ENCODE measurements at places on chromosomes 2 and 18.

DNA sequence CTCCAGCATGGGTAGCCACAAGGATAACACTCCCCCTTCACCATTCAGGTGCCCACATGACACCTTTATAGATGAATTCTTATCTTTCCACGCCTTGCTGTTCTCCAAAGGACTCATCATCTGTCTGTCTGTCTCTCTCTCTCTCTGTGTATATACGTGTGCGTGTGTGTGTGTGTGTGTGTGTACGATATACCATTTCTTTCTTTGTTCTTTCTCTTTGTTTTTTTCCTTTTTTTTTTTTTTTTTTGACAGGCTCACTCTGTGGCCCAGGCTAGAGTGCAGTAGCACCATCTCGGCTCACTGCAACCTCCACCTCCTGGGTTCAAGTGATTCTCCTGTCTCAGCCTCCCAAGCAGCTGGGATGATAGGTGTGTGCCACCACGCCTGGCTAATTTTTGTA, 98.2 kb downstream of the DLGAP1 start:
- DNase-seq = no peak

GRCh38 chr2:84038866-84039265, 420.2 kb downstream of the SUCLG1 start:
- no peak for DNase-seq

DNA sequence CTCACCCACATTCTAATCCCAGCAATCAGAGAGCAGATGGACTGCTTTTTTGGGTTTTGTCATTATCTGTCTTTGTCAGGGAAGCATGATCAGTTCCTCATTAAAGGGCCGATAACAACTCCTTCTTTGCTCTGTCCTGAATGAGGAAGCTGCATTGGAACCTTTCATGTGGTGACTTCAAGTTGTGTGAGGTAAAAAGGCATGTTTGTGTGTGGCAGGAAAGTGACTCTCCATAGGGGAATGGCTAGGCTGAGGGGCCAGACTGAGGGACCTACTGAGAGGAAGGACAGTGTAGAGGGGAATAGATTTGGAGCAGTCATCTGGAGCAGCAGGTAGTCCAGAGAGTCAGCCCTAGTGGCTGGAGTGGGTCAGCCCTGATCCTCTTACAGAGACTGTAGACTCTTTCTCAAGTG, 23.6 kb upstream of the LRRTM1 start:
- DNase-seq = no peak

DNA sequence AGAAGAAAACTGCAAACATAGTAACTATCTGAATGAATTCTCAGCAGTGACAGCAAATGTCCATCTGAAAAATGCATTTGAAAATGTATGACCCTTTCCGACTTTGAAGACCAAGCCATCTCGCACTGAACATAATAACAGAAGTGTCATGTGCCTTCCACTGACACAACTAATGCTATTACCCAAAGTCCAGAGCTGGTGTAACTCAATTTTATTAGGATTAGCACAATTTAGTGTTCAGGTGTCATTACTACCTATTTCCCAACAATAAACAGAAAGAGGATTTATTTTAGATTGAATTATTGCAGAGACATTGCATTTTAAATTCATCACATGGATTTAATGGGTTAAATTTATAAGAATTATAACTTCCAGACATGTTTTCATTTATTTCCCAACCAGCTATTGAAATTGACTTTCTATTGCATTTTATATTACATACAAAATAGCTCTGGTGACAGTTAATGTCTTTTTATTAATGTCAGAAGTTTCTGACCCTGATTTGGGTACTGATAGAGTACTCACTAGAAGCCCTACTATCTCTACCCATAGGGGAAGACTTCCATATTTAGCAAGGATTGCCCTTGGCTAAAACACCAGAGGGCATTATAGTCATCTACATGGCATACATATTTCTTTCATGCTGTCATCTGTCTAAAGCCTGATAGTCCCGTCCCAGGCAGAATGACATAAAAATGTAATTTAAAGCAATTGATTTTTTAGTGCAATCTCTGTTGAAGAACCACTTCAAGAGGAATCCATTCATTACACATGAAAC, 7.0 kb upstream of the STK39 start:
- DNase-seq = no peak

- DNase-seq = no peak
Observed at GRCh38 chr2:213496226-213496625, 212.0 kb downstream of the SPAG16 start.
